NCI-H446 (cell line): ENCODE measurements at places on chromosomes 7 and 10.

GRCh38 chr10:24872049-24872789, 80.2 kb downstream of the PRTFDC1 start:
- DNase-seq, result no peak

GRCh38 chr10:108749042-108749441, 1174.3 kb downstream of the XPNPEP1 start:
- no peak for DNase-seq

DNA sequence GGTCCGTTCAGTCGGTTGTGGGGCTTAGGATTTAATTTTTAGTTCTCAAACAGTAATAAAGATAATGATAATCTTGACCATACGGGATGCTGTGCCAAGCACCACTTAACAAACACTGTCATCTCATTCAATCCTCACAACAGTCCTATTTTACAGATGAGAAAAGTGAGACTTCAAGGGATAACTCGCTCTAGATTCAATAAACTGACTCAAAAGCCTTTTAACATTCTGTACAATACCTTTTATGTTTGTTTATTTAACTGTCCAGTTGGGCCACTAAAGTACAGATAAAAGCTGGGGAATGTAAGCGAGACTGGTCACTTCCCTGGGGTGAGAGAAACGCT, 437 bp upstream of the CFAP69 start:
- DNase-seq, result no peak

DNA sequence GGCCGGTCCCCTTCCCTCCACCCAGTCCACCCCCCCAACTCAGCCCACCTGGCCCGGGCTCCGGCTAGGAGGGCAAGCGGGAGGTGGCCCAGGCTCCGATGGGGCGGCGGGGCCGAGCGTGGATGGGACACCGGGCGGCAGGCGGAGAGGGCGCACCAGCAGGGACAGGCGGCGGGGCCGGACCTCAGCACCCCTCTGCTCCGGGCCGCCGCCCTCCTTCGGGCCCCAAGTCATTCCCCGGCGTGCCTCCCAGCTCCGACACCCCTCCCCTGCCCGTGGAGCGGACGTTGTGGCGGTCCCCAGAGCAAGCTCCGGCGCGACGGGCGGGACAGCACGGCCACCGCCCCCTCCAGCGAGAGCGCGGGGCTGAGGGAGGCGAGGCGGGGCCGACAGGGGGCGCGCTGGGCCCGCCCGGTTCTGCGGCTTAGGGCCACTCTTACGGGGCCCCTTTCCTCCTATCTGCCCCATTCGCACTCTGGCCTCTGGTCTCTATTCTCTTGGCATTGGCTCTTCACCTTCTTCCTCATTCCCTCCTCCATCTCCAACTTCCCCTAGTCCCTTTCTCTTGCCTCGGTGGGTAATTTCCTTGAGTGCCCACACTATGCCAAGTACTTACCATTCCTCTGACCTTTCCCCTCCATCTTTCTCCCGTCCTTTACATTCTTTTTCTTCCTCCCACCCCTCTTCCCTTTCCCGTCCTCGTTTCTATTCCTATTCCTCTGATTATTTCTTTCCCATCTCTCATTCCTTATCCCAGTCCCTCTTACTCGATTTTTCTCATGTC, 701 bp upstream of the GBX1 start:
- DNase-seq, result peak; percentile 24

DNA sequence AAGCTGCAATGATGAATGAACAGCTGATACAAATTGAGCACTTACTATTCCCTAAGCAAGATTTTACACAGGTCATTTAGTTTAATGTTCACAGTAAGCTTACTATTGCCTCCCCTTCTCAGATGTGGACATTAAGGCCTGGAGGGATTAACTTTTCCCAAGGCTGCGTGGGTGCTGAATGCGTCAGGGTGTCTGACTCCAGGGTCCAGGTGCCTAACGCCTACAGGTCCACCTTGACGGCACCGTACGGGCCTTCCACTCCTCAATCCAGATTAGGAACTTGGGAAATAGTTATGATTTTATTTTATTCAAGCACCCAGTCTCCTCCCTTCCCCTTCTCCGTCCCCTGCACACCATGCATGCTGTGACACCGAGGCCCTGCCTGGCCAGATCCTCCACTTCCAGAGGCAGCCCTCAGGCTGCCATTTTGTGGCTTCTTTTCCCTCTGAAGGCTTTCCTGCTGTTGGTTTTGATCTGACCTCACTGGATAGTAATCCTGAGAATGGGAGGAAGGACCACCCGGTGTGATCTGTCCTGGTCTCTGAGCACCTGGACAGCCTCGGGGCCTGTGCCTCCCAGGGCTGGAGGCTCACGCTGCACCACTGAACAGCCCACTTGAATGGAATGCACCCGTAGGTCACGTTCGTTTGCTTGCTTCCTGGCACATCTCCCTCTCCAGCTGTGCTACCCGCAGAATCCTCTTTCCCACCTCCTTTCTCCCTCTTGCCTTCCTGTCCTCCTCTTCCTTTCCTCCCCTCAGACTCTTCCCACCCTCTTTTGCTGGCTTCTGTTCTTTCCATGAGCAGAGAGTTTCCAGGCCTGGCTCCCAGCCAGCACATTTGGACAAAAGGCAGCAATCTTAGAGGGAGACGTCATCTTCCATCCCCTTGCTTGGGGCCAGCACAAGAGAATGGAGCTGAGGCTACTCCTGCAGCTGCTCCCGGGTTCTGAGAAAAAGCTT, 14.4 kb downstream of the DENND2A start:
- peak; percentile 36 for DNase-seq

GRCh38 chr10:77513781-77514331, 123.8 kb downstream of the KCNMA1 start:
- DNase-seq, result peak; percentile 73

DNA sequence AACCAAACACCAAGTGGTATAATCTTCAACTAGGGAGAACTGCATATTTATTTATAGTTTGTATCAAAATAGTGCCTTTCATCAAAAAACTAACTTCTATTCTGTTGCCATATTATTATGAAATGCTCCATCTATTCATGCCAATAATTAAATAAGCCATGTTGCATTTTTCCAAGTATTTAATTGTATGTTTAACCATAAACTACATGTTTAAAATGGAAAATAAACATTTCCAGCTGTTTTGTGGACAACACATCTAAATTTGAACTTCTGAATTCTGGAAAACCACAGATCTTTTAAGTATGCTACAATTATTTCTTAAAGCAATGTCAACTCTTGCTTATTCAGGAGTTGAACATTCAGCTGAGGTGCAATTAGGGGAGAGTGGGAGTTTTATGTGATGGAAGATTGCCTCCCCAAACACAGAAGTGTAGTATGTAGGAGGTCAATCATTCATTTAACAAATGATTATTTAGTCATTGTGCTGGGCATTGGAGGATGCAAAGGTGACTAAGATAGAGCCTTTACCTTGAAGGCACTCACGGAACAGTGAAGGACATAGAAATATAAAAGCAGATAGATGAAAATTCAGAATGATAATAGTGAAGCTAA, 80.7 kb upstream of the PPP1R3C start:
- DNase-seq, result no peak

DNA sequence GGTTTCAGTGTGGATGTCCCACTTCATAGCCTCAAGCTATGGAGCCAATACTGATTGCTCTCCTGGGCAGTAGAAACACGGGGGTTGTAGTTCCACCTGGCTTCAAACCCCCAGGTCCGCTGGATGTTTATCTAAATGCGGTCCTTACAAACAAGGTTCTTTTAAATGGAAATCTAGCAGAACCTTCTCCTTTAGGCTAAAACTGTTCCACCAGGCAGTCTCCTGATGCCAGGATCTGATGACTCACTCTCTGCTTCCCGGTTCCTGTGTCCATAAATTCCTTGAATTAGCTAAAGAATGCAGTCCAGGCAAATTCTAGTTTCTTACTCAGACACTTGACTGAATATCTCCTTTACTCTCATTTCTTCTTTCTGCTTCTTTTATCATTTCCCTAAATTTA, 108.4 kb upstream of the FAM3C start:
- DNase-seq, result no peak
